Activated CD4-positive, alpha-beta T cell treated with anti-CD3 and anti-CD28 coated beads, Interleukin-2, Interleukin-4, amounts not matched to agents 100 ng/mL and 50 ng/mL, durations not matched to agents 16 hours and 8 hours (primary cell): ENCODE measurements at places on chromosomes 1 and 21.

DNA sequence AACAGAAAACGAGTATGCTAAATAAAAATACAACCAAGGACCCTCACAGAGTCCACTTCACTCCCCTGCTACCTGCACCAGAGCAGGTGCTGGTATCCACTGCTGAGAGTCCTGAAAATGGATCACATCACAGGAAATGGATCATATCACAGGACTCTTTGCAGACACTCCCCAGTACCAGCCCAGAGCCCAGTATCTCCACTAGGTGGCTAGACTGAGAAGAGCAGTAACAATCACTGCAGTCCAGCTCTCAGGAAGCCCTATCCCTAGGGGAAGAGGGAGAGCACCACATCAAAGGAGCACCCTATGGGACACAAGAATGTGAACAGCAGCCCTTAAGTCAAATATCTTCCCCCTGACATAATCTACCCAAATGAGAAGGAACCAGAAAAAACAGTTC, 28.0 kb downstream of the AGBL4 start:
- DNase-seq = no peak

DNA sequence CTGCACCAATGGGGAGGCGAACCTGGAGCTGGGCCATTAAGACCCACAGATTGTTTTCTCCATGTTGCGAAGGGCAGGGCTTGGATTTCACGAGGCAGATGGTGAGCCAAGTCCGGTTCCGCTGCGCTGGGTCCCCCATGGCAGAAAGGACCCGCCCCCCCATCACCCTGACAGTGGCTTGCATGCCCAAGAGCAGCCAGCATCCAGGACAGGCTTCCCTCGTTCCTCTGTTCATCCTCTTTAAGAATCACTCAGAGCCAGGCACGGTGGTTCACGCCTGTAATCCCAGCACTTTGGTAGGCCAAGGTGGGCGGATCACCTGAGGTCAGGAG, 15.8 kb upstream of the NPHP4 start:
- no peak for DNase-seq

GRCh38 chr21:45954261-45954660, 27.3 kb upstream of the COL6A1 start:
- DNase-seq = no peak

GRCh38 chr1:9270290-9270883, 22.3 kb upstream of the SPSB1 start:
- no peak for DNase-seq

GRCh38 chr1:44113095-44113609, 5.5 kb upstream of the KLF17 start:
- DNase-seq = no peak
